Left forelimb (tissue), 1 donor: ENCODE measurements at places on chromosomes 1 and 21.
A peak's percentile ranks its signal among the peaks of the same experiment; 100 is the strongest.

DNA sequence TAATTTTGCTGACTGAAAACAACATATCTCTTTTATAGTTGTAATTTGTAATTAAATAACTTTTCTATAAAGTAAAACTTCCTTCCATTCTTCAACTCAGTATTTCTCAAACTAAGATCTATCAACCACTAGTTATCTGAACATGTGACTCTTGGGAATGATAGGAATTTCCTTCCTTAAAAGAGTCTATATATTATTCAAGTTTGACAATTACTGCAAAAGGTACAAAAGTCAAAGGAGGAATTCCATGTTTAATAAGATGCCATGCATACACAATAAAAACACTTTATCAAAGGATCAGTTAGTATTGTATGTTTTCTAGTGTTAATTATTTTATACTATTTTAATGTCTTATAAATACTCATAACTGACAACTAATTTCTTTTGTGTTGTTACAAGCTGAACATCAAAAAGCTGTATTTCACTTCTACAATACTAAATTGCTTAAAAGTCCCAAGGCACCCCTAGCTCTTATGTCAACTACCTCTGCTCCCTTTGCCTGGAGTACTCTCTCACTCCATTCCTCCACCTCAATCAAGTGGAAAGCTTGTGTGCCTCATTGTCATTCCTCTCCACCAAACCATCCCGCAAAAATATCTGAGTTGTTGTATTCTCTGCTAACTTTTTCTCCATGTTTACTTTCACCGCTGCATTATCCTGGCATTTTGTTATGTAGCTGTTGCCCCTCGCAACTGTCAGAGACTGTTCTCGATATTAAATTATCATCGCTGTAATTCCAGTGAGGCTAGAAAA, 67.9 kb downstream of the SLC44A5 start:
- DNase-seq: no peak

DNA sequence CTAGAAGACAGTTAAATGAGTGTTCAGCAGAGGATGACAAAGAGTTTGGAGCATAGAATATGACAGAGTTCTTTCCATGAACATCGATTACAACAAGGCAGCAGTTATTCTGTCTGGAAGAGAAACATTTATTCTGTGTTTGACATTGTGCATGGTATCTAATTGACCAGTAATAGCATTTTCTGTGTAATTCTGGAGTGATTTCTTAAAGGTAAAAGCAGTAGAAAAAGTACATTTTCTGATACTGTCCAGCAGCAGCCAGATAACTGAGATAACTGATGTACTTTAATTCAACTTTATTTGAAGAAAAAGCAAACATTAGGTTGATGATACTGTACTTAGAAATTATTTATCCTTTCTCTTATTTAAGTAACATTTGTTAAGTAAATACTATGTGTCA, 497.1 kb downstream of the AGBL4 start:
- DNase-seq: no peak

- DNase-seq: no peak
Observed at GRCh38 chr1:113834716-113835115, 22.4 kb upstream of the RSBN1 start.

- DNase-seq: peak; percentile 59
Observed at GRCh38 chr1:228214921-228215662, 7.2 kb downstream of the OBSCN start.

GRCh38 chr1:115214098-115214497, 124.0 kb downstream of the NGF start:
- no peak for DNase-seq

DNA sequence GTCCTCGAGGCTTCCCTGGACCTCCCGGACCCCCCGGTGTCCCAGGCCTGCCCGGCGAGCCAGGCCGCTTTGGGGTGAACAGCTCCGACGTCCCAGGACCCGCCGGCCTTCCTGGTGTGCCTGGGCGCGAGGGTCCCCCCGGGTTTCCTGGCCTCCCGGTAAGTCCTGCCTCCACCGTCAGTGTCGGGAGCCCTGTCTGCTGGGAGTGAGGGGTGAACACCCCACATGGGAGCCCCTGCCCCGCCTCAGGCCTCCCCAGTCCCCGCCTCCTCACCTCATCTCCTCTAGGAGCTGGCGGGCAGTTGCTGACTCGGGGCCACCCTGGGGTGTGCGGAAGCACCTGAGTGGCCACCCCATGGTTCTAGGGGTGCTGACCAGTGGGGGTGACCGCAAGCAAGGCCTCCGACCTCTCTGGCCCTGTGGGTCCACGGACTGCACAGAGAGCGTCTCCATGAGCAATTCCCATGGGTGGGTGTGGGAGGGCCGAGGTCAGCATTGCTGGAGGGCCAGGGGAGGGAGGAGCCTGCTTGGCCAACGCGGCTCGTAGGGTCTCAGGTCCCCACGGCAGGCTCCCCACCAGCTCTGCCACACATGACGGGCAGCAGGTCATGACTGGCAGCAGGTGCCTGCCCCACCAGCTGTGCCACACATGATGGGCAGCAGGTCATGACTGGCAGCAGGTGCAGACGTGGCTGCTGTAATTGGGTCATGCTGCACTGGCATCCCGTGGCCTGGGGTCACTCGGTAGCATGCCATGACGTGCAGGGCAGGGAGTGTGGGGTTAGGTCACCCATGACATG, 61.3 kb downstream of the SLC19A1 start:
- no peak for DNase-seq

DNA sequence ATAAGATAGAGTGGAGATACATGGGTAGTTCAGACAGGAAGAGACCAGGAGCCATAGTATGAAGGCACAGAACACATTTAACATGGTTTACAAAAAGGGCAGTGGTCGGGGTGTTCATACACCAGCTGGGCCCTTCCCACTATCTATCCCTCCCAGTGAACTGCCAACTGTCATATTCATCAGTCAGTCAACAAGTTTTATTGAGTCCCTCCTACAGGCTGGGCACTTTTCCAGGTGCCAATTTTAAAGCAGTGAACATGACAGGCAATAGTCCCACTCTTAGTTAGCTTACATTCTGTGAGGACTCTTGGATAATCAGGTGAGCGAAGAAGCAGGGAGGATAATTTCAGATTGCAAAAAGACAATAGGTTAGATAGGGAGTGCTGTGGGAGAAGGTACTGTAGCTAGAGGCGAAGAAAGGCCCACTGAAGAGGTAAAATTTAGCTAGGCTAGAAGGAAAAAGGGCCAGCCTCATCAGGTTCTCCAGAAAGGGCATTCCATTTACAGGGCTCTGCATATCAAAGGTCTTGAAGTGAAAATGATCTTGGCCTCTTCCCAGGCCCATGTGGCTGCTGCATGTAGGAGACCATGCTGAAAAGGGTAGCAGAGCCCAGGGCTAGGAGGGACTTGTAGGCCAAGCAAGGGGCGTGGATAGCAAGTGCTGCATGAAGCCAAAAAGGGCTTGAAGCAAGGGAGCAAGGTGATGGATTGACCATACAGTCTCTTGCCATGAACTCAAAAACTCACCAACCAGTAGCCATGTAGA, 274.7 kb upstream of the SNX7 start:
- no peak for DNase-seq

DNA sequence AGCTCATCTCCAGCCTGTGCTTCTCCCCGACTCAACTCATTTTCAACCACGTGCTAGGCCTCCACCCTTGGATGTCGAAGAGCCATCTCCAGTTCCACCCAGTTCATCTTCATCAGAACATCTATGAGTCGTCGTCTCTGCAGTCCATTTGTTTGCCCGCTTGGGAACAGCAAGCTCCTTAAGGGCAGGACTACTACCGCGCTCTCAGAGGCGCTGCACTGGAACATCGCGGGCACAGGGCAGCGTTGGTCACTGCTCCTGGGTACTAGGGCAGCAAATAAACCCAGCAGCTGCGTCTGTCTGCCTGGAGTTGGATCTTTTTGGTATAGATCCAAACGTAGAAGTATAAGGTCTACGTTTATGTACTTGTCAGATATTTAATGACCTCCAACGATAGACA, 478 bp upstream of the PRDM2 start:
- no peak for DNase-seq

GRCh38 chr1:107549152-107549810, 408.4 kb downstream of the NTNG1 start:
- no peak for DNase-seq

DNA sequence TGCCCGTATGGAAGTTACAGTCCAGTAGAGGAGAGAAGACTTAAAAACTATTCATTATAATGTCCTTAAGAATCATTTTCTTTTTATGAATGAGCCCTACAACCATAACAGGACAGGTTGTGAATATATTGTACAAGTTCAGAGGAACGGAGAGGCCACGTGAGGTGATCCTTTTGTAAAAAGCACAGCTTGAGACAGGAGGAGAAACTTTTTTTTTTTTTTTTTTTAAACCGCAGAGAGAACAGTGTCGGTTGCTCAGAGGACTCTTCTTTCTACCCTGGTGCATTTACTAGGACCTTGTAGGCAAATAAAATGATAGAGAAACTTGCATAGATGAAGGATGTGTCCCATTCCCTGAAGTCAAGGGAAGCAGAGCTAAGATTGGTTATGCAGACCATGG, 32.1 kb downstream of the DYRK1A start:
- DNase-seq: no peak

GRCh38 chr21:34764715-34765284, 96.0 kb downstream of the CLIC6 start:
- DNase-seq: no peak

GRCh38 chr1:55868026-55868425, 652.9 kb upstream of the USP24 start:
- DNase-seq: no peak

GRCh38 chr1:243917177-243917862, 67.3 kb upstream of the AKT3 start:
- DNase-seq: no peak

DNA sequence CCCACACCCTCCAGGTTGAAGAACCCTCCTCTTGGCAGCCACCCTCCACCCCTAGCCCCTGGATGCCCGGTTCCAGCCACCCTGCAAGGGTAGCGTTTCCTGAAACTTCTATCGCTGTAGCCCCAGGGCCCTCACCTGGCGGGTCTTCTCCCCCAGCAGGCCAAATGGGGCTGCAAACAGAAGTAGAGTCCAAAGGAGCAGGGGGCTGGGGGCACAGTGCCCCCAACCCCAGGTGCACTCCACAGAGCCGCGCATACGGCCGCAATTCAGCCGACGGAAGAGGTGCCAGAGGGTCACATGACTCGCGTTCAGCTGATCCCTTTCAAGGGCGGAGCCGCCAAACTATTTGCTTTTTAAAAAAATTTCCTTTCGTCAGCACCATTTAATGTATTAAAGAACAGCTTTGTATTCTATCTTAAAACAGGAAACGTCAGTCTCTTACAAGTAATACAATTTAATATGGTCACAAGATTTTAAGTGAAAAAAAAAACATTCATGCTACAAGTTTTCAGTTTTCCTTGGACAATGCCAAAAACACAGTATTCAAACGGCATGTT, at the start of gene GLMP:
TSS of gene GLMP (minus strand) at position 289 of the 557 bp plus-strand sequence. CDS start at position 255, 34 bp downstream.
- peak; percentile 72 for DNase-seq

- DNase-seq: no peak
Observed at GRCh38 chr21:18493422-18493821, 89.8 kb upstream of the TMPRSS15 start.

DNA sequence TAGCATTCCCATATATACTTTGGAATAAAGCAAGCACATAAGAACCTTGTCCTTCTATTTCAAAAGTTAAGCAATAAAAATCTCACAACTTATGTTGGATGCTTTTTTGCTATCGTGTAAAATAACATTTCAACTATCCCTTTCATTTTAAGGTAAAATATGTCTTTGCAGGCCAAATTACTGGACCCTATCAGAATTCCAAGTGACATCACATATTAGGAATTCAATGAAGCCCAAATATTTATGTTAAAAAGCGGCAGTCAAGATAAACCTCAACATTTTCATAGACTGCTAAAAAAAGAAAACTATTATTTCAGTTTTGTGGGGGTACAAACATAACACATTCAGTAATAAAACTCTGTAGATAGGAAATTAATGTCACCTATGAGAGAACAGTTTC, 252.0 kb downstream of the KCTD3 start:
- no peak for DNase-seq

- DNase-seq: no peak
Observed at GRCh38 chr1:40712997-40713396, 21.5 kb downstream of the NFYC start.

DNA sequence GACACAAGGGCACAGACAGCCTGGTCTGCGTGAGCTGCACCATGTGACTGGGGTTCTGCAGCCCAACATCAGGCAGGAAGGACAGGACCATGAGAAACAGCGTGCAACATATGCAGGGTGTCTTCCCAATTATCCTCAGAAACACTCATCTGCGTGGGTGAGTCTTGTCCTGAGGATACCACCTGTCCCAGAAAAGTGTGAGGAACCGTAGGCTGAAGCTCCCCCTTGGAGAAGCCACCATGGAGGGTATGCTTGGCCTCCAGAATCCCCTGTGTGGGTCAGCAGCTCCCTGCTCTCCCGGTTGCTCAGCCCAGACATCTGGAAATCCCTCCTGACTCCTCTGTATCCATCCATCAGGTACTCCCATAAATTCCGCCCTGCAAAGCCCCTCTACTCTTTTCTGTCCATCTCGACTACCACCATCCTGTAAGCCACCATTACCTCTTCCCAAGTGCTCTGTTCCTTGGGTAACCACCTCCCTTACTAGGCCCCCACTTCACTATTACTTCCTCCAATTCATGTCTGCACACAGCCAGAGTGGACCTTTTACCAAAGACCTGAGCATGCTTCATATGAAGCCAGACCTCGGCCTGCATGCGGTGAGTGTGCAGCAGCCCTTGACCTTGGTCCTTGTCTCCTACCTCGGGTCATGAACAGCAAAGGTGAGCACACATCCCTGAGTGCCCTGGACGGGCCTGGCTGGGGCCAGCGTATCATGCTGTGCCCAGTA, 33.0 kb downstream of the ETS2 start:
- DNase-seq: peak; percentile 53

- DNase-seq: no peak
Observed at GRCh38 chr1:222326006-222326709, 221.7 kb downstream of the HHIPL2 start.

- no peak for DNase-seq
Observed at GRCh38 chr21:40481764-40482163, 365.2 kb downstream of the DSCAM start.

- no peak for DNase-seq
Observed at GRCh38 chr1:6301526-6301925, 40.6 kb upstream of the GPR153 start.

DNA sequence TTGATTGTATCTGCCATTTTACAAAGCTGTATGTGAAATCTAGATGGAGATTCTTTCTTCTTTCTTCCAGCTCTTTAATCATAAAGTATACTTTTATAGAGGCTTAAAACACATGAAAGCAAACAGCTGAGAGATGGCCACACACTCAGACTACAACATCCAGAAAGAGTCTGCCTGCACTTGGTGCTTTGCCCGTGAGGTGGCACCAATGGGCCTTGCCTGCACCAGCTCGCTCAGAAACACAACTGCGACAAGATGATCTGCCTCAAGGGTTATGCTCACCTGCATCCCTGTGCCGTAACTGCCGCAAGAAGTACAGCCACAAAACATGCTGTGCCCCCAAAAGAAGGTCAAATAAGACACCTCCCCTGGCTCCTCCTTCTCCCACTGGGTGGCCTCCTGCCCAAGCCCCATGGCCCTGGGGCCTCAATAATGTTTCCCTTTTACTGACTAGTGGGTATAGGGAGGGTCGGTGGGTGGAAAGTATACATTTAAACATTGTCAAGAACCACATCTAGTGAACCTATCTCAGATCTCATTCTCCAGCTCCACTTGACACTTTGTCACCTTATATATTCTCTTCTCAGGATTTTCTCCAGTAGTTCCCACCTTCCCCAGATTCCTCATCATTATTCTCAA, 66.7 kb upstream of the ANGPTL3 start:
- no peak for DNase-seq
